ENCODE measurements at places on chromosomes 5 and 9.

GRCh38 chr5:146851133-146851532, 27.4 kb downstream of the PPP2R2B start:
- DNase-seq = no peak

- DNase-seq = no peak
Measured at GRCh38 chr9:115730845-115731244, 422.7 kb upstream of the PAPPA start.

GRCh38 chr5:39846144-39846543, 421.4 kb upstream of the DAB2 start:
- no peak for DNase-seq

DNA sequence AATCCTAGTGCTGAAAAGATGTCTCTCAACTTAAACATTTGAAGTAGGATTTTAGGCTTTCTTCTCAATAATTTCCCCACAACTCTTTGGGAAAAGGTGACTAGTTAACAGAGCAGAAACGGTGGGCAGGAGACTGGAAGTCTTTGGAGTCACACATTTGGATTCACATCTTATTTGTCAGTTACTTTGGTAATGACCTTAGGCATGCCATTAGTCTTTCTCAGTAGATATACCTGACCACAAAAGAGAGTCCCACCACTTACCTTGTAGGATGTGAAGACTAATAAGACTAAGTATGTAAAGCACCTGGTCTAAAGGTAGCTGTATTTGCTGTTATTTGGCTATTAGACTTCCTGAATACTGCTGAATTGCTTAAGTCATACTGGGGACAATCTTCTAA, 35.4 kb downstream of the DAP start:
- DNase-seq = no peak

- no peak for DNase-seq
Measured at GRCh38 chr9:130459941-130460669, 15.3 kb downstream of the ASS1 start.

GRCh38 chr5:32465076-32465475, 20.5 kb upstream of the ZFR start:
- no peak for DNase-seq

- no peak for DNase-seq
Measured at GRCh38 chr5:77761606-77762005, 14.5 kb downstream of the TBCA start.

DNA sequence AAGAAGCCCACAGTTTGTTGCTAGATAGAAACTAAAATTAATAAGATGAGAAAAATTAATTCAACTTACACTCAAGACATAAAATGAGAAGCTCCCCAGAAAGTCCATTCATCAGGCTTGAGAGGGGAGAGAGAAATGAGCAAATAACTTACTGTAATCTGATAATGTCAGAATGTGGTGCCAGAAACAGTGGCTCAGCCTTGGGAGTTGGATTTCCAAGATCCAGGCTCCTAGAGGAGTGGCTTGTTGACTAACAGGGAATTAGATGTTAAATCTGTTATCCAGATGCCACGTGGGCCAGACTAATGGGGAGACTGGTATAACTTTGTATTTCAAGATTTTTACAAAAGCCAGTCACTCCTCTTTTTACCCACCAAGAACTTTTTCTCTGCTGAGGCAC, 458.2 kb downstream of the GADD45G start:
- DNase-seq = no peak

DNA sequence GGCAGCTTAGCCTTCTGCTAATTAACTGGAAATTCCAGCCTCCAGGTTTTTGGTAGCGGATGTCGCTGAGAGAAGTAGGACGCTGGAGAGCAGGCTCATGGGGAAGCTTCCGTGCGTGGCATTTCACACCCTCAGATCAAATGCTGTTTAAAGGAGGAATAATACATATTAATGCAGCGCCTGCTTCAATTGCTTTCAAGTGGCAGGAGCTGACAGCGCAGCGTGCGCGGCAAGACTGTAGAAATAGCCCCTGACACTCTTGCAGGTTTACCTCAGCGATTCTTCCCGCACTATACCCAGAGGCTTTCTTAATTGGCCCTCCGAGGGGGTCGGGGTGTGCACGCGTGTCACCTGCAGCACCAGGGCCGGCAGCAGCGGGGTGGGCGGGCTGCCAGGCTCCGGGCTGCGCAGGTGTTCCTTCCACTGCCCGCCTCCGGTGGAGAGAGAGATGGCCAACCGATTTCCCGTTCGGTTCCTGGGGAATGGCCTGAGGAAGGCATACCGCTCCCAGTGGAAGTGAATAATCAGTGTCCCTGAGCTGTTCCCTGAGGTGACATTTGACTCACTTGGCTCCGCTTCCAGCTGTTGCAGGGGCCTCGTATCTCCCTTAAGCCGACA, 427.9 kb downstream of the KCTD16 start:
- no peak for DNase-seq

DNA sequence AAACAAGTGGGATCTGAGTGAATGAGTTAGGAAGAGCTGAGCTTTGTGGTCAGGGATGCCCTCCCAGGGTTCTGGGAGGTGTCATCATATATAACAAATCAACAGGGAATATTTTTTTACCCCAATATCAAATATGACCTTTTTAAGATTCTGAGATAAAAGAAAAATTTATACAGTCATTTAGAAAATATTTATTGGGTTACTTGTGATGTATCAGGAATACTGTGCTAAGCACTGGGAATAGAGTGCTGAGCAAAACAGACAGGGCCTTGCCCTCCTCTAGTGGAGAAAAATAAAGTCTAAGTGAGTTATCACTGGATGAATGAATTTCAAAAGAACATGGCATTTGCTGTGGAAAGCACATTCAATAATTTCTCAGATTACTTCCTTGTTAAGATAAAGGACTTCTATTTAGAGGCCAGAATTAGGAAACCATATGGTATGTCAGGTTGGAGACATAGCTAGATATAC, 102.9 kb downstream of the BOD1 start:
- DNase-seq = peak; percentile 16

DNA sequence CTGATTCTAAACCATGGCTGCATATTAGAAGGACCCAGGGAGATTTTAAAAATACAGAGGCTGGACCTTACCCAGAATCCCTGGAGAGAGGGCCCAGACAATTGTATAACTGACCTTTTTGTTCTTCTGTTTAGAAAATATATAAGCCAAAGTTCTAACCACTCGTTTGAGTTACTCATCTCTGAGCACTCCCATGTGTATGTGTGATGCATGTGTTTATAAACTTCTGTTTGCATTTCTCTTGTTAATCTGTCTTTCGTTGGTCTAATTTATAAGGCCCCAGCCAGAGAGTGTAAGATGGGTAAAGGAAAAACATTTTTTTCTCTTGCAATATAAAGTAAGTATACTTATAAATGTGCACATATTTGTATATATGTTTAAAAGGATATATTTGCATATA, 443.9 kb downstream of the ZNF608 start:
- DNase-seq = no peak

DNA sequence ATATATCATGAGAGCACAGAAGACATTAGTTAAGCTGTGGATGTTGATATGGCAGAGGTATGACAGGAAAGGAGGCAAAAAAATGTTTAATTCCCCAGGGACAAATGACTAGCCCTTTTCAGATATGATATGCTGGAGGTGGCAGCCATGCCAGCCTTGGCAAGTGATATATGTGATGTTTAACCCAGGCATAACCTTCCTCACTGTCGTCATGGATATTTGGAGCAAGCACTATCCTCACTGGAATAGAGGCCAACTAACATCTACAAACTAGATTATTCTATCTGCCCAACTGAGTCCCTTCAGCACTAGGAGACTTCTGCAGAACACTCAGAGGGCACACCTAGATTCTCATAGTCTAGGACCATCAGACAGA, 27.3 kb upstream of the SLC46A2 start:
- DNase-seq = no peak

- no peak for DNase-seq
Measured at GRCh38 chr5:171968531-171968930, 37.9 kb downstream of the FBXW11 start.

GRCh38 chr9:94934816-94935328, 208.4 kb downstream of the AOPEP start:
- DNase-seq = no peak

GRCh38 chr9:127162046-127162863, 39.8 kb upstream of the ANGPTL2 start:
- no peak for DNase-seq

DNA sequence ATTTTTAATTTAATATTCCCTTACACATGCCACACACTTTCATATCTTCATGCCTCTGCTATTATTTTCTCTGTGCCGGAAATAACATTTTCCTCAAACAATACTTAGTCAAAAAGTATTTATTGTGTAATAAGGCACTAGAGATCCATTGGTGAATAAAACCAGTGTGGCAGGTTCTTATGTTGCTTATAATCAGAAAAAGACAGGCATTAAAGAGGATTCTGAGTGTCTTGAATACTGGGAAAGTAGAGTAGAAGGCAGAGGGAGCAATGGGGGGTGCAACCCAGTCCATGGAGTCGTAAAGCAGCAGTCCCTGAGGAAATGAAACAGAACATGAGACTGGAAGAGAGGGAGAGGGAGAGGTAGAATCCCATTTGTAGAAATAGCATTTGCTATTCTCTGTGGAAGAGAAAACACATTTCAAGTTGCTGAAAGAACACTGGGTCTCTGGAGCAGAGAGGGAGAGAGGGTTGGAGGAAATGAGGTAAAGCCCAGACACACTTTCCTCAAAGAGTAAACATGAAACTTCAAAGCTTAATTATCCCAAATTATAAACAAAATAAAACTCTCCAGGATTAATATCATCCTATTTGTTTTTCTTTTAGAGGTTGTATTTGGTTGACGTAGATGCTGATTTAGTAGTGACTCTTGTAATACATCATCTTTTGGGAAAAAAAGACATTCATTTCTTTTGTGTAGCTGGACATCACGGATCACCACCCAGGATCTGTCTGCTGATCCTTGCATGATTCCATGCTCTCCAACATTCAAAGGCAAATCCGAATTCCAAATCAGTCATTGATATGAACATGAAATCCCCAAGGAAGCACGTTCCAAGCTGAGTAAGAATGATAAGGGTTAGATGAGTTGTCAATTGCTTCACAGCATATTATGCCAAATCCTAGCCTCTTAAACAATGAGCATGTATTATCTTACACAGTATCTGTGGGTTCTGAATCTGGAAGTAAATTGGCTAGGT, 37.4 kb upstream of the GRAMD2B start:
- no peak for DNase-seq

DNA sequence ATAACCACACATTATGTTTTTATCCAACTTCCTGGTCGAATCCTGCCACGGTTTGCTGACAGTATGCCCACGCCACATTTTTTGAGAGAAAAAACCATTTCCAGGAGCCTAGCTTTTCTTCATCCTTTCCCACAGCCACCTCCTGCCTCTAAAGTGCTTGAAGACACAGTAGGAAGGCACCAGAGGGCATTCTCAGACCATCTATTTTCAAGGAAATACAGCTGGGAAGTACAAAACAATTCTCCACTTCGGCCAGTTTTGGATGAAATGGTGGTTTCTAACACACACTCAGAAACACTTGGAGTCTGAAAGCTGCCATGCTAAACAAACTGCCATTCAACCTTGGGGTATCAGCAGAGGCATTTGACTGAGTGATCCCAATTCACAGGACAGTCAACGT, 86.3 kb upstream of the RPS23 start:
- no peak for DNase-seq

GRCh38 chr5:112637343-112637742, 100.3 kb upstream of the APC start:
- DNase-seq = no peak

DNA sequence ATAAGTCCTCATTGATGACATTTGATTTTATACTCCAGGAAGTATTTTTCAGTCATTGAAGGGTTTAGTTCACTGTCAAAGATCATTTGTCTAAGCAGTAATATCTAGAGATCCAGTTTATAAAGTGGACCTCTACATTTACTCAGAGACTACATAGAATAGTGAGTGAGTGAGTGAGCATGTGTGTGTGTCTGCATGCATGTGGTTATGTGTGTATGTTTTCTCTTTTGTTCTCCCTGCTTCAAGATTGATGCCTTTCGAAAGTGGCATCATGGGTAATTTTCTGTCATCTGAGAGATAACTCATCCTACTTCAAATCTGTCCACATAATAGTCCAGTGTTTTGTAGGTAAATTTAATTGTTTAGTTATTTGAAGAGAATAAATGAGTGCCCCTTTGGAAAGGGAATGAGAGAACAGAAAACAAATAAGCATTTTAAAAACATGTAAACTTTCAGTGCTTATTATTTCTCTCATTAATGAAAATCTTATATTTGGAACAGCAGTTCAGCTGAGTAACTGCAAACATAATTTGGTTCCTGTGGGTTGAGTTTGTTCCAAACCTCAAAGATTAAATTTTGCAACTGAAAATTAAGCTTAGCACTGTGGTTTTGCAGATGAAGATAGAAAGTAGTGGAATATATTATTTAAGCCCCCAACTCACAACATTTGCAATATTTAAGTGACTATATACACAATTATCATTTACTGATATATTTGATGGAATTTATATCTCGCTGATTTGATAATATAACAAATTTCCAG, 1295.1 kb upstream of the C9orf72 start:
- DNase-seq = no peak

DNA sequence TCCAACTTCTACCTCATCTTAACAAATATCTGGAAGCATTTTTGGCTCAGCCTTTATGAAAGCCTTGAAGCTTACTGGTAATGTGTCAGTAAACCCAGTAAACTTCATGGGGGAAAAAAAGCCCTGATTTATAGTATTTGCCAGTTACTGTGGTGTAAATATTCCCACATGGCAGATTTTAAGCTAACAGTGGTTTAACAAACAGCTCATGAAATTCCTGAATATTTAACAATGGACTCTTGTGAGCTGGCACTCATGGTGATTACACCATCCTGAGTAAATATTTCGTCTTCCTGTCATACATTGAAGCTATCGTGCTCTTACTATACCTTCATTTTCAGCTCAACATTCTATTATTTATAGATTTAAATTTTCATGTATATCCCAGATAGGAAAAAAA, 57.0 kb upstream of the ACOT12 start:
- DNase-seq = no peak

GRCh38 chr5:73387149-73387591, 61.4 kb downstream of the FOXD1 start:
- DNase-seq = no peak
